M059J (cell line): ENCODE measurements at places on chromosomes 3 and 15.

GRCh38 chr3:121517953-121518655 lies 27.7 kb downstream of the POLQ start:
- no peak for DNase-seq

DNA sequence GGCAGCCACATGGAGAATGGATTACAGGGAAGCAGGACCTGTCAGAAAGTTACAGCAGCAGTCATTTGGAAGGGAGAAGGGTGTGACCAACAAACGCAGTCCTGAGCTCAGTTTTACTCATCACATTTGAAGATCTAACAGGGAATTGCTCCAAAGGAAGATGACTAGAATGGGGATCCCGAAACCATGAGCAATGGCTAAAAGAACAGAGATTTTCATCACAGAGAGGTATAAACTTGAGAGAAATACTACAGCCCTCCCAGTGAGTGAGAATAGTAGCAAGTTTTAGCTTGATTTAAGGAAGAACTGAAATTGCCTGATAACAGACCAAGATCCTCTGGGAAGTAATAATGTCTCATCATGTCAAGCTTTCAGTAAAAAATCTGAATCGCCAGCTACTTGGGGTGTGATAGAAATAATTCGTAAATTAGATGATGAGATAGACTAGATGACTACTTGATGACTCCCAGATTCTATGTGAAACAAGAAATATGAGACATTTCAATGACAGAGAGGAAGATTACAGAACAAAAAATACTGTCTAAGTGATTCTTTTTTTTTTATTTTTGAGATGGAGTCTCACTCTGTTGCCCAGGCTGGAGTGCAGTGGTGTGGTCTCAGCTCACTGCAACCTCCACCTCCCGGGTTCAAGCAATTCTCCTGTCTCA lies 16.9 kb downstream of the CD47 start:
- no peak for DNase-seq

DNA sequence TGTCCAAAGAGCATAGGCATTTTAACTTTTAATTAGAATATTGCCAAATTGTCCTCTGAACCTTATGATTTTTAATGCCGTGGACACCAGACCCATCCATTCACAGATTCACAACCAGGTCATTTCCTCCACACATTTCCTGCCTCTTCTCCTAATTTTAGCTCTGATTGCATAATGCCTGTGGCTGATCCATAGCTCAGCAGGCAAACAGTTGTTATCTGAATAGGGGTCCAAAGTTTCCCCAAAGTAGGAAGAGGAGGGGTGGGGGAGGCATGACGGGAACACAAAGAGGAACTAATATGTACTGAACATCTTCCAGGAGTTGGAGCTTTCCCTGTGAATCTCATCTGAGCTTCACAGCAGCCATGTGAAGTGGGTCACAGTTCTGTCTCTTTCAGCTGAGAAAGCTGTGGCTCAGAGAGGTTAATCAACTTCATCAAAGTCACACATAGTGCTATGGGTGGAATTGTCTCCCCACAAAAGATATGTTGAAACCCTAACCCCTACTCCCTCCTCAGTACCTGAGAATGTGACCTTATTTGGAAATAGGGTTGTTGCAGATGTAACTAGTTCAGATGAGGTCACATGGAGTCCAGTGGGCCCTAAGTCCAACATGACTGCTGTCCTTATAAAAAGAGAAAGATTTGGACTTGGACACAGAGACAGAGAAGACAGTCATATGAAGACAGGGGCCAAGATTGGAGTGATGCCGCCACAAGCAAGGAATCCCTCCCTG lies 106.7 kb upstream of the AGBL1 start:
- DNase-seq = no peak

DNA sequence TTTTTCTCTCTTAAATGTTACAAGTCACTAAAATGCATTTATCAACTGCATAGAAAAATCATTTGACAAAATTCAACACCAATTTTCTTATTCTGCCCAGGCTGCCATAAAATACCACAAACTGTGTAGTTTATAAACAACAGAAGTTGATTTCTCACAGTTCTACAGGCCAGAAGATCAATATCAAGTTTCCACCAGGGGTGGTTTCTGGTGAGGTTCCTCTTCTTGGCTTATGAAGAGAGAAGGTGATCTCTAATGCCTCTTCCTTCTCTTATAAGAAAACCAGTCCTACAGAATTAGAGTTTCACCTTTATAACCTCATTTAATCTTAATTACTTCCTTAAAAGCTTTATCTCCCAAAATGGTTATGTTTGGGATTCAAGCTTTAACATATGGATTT lies 10.9 kb upstream of the CD200R1L start:
- DNase-seq = no peak

DNA sequence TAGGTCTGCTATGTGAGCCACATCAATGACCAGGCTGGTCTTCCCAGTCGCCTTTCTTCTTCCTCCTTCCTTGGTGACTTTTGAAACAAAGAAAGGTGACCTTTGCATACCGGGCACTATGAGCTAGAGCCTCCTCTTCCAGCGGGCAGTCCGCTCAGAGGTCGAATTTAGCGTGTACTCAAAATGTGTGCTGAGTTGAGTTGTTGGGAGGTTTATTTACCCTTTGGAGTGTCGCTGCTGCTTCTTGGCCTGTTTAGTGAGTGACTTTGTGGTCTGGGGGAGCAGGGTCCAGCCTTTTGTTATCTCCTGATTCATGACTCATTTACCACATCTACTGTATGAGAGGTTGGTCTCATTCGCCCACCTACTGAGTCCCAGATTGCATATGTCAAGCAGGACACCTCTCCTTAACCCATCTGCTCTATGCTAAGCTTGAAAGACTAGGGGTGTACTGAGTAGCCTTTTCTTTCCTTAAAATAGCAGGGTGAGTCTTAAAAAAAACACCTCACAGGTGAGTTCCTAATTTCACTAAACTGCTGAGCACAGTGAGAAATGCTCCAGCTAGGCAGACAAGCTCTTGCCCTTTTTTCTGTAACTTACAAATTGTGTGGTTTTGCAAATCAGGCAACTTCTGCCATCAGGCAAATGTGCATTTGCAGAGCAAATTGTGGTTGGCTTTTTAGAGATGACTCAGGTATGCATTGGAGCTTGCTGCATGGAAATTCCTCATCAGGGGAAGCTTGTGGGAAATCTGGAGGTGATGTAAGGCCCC lies 3.2 kb upstream of the SIAH2 start:
- DNase-seq = peak; percentile 90

DNA sequence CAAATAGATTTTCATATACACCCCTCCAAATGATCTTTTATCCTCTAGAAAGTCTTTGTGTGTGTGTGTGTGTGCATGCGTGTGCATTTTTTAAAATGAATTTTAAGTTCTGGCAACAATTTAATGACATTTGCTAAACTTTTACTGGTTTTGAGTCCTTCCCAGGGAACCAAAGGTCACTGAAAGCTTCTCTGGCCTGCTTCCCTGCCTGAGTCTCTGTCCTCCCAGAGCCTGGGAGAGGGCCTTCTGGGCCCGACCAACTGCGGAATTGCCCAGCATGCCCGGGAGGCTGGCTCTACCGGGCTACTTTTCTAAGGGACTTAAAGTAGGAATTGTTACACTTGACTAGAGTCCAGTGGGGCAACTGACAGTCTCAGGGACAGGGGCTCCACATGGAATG lies 7.4 kb upstream of the RBPMS2 start:
- no peak for DNase-seq

DNA sequence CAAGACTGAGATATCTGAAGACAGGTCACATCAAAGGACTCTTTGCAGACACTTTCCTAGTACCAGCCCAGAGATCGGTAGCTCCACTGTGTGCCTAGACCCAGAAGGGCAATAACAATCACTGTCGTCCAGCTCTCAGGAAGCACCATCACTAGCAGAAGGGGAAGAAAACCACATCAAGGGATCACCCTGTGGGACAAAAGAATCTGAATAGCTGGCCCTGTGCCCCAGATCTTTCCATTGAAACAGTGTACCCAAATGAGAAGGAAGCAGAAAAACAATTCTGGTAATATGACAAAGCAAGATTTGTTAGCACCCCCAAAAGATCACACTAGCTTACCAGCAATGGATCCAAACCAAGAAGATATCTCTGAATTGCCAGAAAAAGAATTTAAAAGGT lies 404.4 kb upstream of the NECTIN3 start:
- peak; percentile 26 for DNase-seq

DNA sequence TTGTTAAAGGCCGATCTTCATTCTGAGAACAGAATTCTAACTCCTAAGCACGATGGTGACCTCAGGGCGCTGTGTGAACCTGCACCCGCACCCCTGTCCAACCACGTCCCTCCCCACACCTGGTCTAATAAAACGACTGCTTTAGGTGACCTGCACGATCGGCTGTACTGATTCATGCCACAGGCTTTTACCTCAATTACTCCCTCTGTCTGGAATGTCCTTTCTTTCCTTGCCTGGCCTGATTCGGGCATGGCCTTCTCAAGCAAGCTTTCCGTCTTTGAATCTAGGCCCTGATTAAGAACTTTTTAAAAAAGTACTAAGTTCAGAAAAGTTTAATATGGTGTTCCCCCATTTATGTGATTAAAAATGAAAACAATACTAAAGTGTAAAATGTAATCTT lies 842 bp upstream of the U2SURP start:
- DNase-seq = peak; percentile 87

- peak; percentile 93 for DNase-seq
Observed at GRCh38 chr3:39146611-39147591, 6.5 kb downstream of the CSRNP1 start.

- no peak for DNase-seq
Observed at GRCh38 chr15:36814105-36814504, 234.7 kb downstream of the CDIN1 start.

GRCh38 chr3:167710552-167710951 lies 24.1 kb downstream of the PDCD10 start:
- DNase-seq = no peak

GRCh38 chr3:79521221-79521848 lies 246.5 kb downstream of the ROBO1 start:
- DNase-seq = peak; percentile 22

DNA sequence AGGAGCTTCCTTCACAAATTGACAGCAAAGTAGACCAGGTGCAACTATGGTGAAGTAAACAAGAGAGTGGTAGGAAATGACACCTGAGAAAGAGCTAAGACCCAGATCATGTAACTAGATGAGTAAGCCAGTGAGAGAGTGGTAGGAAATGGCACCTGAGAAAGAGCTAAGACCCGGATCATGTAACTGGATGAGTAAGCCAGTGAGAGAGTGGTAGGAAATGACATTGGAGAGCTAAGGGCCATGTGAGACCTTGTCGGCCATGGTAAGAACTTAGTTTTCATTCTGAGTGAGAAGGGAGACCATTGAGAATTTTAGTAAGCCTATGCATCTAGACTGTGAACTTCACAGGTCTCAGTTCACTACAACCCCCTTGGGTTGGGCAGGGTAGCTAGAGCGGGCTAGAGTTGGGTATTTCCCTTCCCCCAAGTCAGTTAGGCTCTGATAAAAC lies 5.4 kb upstream of the SENP7 start:
- peak; percentile 82 for DNase-seq

DNA sequence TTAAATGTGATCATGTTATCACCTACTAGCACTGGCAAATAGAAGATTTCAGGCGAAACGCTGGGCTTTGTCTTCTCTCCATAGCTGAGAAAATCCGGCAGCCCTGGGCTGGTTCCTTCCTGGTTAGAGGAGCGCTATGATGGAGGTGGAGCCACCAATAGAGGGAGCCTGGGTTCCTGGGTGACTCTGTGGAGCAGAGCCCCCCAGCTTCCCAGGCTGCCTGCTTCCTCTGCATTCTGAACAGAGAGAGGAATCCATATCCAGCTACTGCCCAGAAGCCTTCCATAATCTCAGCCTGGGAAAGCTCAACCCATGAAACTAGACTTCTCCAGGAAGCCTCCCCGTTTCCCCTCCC lies 32.6 kb upstream of the IQSEC1 start:
- DNase-seq = no peak

DNA sequence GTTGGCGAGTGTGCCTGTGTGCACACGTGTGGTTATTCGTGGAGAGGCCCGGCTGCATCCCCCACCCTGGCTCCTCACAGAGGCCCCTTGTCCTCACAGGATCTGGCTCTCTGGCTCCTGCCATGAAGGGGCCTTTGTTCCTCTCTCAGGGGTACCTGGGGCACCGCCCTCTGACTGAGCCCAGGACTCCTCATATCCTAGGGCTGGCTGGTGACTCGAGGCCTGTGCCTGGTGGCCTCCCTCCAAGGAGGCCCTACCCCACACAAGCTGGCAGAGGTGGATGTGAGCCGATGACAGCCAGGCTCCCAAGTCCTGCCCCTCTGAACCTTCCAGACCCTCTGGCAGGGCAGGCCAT lies 10.0 kb downstream of the PRKCD start:
- no peak for DNase-seq

GRCh38 chr3:129626744-129627349 lies 20.4 kb upstream of the PLXND1 start:
- DNase-seq = peak; percentile 93

DNA sequence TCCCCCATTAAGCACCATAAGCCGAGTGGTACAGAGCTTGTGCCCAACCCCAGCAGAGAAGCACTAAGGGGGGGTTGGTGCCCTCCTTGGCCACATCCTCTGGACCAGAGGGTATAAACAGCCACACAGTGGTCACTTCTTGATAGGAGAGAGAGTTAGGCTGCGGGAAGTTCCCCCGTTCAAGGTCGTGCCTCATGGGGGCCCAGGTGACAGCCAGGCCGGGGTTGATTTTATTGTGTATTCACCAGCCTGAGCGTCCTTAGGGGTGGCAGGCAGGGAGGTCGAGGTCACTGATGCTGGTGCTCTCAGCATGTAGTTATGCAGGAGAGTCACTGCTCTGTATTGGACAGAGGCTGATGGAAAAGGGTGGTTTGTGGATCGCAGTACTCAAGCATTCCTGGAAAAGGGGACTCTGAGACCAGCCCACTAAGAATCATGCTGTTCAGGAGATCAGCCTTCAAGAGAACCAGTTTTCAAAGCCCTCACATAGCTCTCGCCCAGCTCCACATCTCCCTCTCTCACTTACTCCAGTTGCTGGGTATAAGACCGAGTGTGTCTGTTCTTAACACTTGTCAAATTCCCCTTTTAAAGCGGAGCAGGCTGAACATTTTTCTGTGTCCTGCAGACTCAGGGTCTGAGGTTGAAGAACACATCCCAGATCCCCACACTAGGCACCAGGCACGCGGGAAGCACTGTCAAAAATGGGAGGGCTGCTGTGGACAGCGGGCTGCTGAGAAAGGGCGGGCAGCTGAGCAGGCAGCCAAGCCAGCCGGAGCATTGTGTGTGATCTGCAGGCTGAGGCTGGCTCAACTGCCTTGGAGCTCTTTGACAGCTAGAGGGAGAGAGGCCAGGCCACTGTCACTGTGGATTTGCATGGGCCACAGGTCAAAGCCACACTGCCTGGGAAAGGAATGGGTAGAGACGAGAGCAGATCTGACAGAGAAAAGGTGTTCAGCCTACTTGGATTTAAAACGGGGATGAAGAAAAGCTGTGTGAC lies 279.3 kb upstream of the LRRFIP2 start:
- DNase-seq = no peak

- no peak for DNase-seq
Observed at GRCh38 chr15:77475001-77475400, 54.3 kb downstream of the HMG20A start.

DNA sequence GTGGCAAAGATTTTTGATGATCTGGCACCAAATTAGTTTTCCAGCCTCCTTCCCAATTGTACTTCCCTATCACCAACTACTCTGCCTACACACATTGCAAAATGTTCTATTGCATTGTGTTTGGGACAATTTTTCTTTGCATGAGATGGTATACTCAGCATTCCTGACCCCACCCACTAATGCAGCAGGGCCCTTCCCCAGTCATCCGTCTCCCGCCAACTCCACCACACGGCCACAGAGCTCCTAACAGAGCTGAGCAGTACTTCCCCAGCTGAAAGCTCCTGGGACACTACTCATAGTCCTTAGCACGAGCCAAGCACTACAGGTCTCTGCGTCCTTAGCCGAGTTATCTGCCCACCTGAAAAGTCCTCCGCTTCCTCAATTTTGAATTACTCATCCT lies 34.2 kb downstream of the TXNRD3 start:
- DNase-seq = no peak

- no peak for DNase-seq
Observed at GRCh38 chr3:54630101-54630623, 297.7 kb downstream of the LRTM1 start.
